ENCODE measurements at places on chromosomes 16 and 17.

- DNase-seq = no peak
These were observed 75.0 kb downstream of the USP22 start for GRCh38 chr17:20967776-20968175.

- no peak for DNase-seq
These were observed 13.9 kb downstream of the BAIAP2 start for GRCh38 chr17:81048827-81049371.

DNA sequence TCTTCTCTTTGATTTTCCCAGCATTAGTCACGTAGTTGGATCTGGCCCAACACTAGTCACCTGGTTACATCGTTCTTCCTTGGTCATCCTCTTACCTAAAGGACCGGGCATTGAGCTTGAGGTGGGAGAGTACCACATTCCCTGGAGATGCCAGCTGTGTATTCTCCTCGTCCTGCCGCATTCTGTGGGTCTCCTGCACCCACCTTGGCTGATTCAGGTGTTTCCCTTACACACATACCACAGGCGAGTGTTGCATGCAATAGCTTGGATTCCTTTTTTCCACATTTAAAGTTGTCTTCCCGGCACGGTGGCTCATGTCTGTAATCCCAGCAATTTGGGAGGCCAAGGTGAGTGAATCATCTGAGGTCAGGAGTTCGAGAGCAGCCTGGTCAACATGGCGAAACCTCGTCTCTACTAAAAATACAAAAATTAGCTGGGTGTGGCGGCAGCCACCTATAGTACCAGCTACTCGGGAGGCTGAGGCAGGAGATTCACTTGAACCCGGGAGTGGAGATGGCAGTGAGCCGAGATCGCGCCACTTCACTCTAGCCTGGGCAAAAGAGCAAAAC is 21.6 kb upstream of the CLEC18C start:
- DNase-seq = no peak

DNA sequence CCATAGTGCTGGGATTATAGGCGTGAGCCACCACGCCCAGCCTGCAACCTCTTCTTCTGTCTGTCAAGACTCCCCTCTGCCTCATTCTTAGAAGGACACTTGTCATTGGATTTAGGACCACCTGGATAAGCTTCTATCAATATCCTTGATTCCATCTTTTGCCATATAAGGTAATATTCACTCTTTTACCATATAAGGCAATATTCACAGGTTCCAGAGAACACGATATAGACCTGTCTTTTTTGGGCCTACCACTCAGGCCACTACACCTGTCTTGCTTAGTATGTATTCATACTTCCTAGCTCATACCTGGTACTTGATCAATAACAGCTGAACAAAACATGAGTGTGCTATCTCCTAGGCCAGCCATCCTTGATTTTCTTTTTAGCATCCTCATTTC is 149.2 kb upstream of the TOX3 start:
- DNase-seq = no peak

- no peak for DNase-seq
These were observed 39.6 kb downstream of the PPL start for GRCh38 chr16:4897328-4897727.

GRCh38 chr16:85514598-85515318 is 98.4 kb upstream of the GSE1 start:
- DNase-seq = no peak

GRCh38 chr16:85947230-85948137 is 48.5 kb downstream of the IRF8 start:
- no peak for DNase-seq

GRCh38 chr17:7215136-7215638 is 4.4 kb downstream of the DLG4 start:
- no peak for DNase-seq

GRCh38 chr17:42989726-42990652 is 8.2 kb upstream of the RPL27 start:
- DNase-seq = no peak

DNA sequence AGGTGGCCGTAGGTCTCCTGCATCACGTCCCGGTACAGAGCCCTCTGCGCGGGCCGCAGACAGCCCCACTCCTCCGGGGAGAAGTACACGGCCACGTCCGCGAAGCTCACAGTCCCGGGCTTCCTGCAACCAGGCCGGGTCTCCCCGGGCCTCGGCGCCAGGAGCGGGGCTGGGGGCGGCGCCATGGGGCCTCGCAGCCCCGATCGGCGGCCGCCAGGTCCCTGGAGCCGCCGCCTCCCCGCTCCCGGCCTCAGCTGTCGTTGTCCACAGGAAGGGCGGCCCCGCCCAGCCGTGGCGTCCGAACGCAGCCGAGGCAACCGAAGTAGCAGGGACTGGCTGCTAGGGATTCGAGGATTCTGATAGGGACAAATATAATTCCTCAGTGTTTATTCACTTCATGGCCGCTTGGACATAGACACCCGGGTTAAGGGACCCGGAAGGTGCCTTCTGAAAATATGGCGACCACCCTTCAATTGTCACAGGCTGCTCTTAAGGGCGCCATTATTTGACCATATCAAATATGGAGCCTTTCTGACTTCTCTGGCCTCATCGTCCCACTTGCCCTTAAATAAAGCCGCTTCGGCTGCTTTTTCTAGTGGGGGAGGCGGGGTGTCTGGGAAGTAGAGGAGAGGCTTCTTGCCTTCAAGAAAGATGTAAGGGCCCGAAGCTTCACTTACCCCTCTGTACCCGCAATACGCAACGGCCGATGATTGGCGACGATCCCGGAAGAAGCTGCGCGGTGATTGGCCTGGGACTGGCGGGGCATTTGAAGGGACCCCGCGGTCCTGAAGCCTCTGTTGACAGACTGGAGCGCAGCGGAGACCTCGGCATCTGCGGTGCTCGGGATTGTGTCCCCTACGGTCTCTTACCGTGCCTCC is at the start of gene ZNF688:
TSS of gene ZNF688 (minus strand) at position 270 of the 878 bp plus-strand sequence. CDS start at position 185, 85 bp downstream.
- DNase-seq = peak; percentile 90

GRCh38 chr16:2308089-2308962 is 32.2 kb downstream of the ABCA3 start:
- DNase-seq = no peak

DNA sequence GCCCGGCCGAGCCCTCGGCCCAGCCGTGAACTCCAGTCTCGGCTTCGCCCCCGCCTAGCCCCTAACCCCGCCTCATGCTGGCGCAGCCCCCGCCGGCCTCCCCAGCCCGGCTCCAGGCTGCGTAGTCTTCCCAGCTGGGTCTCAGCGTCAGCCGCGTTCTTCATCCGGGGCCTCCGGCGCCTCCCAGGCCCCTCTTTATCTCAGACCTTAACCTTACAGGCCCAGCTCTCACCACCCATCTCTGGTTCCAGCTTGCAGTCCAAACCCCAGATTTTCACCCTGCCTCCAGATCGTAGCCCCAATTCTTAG is at the start of gene PROCA1:
TSS of gene PROCA1 (minus strand) at position 166 of the 309 bp plus-strand sequence. CDS start 228 bp downstream, outside the sequence.
- peak; percentile 37 for DNase-seq

GRCh38 chr17:57363998-57364643 is 107.8 kb downstream of the MSI2 start:
- no peak for DNase-seq

- DNase-seq = no peak
These were observed 4.6 kb upstream of the CD7 start for GRCh38 chr17:82321947-82322466.

GRCh38 chr17:66235377-66235994 is 6.3 kb upstream of the APOH start:
- DNase-seq = no peak

- DNase-seq = no peak
These were observed 20.4 kb downstream of the CDR2 start for GRCh38 chr16:22353933-22354541.

GRCh38 chr16:20218093-20218492 is 109.2 kb downstream of the GP2 start:
- no peak for DNase-seq

GRCh38 chr17:21679256-21680146 is 12.8 kb upstream of the KCNJ18 start:
- no peak for DNase-seq

DNA sequence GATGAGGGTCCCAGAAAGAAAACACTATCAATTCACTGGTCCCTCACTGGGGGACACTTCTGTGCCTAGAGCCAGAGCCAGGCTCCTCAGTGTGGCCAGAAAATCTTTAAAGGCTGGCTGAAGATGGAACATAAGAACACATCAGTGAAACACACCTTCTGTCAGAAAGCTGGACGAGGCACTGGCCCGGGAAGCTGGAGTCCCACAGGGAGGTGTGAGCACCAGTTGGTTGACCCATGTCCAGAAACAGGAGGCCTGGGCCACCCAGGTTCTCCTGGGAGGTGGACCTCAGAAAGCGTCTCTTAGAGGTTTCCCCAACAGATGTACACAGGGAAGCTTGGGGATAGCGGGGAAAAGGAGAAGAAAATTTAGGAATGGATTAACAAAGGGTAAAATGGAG is 56.2 kb upstream of the ALDH3A2 start:
- no peak for DNase-seq

GRCh38 chr17:65538675-65539529 is 22.5 kb downstream of the AXIN2 start:
- DNase-seq = no peak

- no peak for DNase-seq
These were observed 339.4 kb downstream of the CDH11 start for GRCh38 chr16:64782484-64782883.

GRCh38 chr16:50462793-50463507 is 85.2 kb upstream of the NKD1 start:
- no peak for DNase-seq

Measured in T-helper 9 cell (primary cell).